ENCODE measurements at places on chromosomes 1 and 21.

DNA sequence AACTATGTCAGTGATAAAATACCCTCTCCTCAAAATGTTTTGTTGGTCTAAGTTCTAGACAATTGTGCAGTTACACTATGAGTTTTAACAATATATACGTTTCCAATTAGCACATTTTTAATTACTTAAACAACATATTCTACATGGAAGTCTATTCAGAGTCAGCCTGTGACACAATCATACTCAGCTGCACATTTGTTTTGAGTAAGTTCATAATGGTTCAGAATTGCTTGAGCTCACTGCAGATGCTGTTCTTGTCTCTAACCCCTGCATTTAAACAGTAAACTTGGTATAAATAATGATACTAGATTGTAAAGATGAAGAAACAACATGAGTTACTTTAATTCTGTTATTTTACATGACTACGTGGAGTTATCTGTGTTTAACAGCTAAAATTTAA, 30.6 kb downstream of the CDKN2C start:
- no peak for DNase-seq

DNA sequence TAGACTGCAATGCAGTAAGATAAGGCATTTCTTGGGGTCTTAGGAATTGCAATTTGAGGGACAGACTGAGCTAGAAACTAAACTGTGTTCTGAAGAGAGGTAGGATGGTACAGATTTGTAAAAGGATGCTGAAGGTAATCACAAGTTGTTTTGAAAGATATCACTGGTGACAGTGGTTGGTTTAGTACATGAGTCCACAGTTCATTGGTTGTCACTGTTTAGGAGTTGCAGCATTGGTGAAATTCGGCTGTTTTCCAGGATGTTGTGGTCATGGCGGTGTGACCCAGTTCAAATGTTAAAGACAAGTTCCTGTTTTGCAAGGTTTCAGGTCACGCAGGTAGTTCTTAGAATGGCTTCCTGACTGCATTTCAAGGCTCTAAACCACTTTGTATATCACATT, 292.8 kb upstream of the B3GALT2 start:
- no peak for DNase-seq

DNA sequence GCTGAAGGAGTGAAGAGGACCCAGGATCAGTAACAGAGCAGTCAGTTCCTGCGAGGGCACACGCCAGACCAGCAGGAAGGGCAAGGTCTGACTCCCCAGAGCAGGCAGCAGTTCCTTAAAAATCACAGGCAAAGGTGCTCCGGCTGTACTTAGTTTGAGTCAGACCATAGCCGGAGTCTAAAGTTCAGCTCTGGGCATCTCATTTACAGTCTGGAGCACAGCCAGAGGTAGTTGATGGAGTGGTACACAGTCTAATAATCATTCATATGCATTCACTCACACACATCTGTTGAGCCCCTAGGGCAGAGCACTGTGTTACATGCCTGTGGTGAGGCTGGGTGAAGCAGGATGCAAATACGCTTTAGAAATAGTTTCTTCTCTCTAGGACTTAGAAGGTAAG, 7.3 kb upstream of the AMIGO1 start:
- DNase-seq: no peak

DNA sequence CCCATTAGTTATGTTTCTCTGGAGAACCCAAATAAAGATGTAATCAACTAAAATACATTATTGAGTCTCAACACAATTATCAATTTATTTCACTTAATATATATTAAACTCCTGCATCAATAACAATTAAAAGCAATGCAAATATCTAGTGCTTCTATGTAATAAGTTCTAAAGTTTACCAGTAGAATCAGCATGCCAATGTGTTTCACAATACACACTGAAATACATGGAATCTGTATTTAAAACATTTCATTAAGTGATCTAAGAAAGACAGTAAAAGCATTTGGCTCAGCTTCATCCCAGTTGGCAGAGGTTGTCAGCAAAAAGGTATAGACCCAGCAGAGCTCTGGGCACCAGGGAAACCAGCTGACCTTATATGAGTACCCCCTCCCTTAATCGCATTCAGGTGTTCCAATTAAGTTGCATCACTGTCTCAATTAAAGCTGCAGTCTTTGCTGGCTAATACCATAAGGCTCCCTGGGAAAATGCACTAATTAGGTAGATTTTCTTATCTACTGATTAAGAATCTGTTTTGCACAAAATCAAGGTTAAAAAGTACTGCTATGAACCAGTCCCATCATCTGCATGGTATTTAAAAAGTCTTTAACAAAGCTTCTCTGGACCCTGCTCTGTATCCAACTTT, 63.1 kb downstream of the NIBAN1 start:
- no peak for DNase-seq

Data from NCI-H1092 (cell line).